Activated T-cell treated with anti-CD3 and anti-CD28 coated beads, Interleukin-2, amount 50 U/mL, for 72 hours (primary cell): ENCODE measurements at places on chromosomes 7 and 10.

DNA sequence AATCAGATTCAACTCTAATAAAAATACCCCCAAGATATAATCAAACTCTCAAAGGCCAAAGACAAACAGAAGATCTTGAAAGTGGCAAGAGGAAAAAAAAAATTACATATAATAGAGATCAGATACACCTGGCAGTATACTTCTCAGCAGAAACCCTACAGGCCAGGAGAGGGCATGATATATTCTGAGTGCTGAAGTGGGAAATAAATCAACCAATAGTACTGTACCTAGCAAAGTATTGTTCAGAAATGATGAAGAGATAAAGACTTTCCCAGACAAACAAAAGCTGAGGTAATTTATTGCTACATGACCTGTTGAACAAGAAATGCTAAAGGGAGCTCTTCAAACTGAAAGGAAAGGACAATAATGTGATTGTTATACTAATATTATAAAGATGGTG lies 291.9 kb downstream of the SH2D4B start:
- no peak for DNase-seq

DNA sequence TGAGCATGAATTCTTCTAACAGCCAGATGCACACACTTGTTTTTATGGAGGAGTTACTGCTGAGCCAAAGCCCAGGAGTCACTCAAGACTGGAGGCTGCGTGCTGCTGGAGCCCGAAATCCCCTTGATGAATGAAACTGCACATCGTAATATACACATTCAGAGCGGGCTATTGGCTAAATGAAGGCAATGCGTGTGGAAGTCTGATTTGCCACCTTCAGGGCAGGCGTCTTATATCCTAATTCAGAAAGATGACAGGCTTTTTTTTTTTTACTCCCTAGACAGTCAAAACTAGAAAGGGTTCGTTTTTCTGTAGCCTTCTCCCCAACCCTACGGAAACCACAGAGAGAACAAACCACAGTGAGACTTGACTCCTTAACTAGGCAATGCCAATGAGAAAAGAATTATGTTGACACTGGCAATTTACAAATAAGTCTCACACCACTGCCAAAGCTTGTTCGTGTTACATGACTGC lies 227.2 kb upstream of the KLF14 start:
- DNase-seq: peak; percentile 87

- no peak for DNase-seq
These were observed 2.6 kb downstream of the PRPF18 start for GRCh38 chr10:13589316-13589715.

- DNase-seq: no peak
These were observed 2.5 kb downstream of the GCK start for GRCh38 chr7:44186736-44187135.

- no peak for DNase-seq
These were observed 169.4 kb downstream of the ADARB2 start for GRCh38 chr10:1567742-1568495.

DNA sequence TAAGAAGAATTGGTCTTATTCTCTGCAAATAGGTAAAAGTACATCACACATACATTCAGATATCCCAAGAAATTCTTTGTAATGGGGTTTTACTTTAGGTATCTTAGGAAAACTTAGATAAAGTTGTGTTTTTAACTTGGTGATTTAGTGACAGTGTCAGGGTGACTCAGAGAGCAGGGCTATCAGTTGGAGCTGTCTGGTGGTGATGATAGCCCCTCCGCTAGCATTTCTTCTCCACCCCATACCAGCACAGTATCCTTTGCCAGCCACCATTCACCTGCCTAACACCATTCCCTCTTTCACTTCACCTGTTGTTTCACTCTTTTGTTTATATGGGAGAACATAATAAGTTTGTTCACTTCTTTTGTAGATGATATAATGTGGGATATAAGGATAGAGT lies 30.4 kb downstream of the VPS50 start:
- DNase-seq: no peak

- no peak for DNase-seq
These were observed 1.3 kb downstream of the KAT6B start for GRCh38 chr10:74827694-74828093.

GRCh38 chr10:11274452-11274851 lies 256.8 kb downstream of the CELF2 start:
- DNase-seq: no peak
